ENCODE measurements at places on chromosomes 3 and 15.

GRCh38 chr3:124837730-124838186 is 49.4 kb downstream of the ITGB5 start:
- no peak for DNase-seq

GRCh38 chr3:55579496-55579895 is 92.4 kb upstream of the WNT5A start:
- DNase-seq = no peak

DNA sequence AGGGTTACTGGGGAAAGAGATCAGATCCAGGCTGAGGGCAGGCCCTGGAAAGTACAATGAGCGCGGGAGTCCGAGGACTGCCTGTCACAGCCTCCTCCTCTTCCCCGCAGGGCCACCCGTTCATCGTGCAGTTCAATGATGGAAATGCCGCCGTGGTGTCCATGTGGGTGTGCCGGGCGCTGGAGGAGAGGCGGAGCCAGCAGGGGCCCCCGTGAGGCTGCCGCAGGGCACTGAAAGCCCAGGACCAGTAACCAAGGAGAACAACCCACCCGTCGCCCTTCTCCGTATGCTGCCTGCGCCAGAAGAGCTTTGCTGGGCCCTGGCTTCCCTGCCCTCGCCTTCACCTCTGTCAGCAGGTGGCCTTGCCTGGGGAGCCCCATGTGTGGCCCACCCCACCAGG is 18.8 kb upstream of the SKOR1 start:
- no peak for DNase-seq

- no peak for DNase-seq
Measured at GRCh38 chr3:189598530-189599225, 32.5 kb upstream of the TP63 start.

DNA sequence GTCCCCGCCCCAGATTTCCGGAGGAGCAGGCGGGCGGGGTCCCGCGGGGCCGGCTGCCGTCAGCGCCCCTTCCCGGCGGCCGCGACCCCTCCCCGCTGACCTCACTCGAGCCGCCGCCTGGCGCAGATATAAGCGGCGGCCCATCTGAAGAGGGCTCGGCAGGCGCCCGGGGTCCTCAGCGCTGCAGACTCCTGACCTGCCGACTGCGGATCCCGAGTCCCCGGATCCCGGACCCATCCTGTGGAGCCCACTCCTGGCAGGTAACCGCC is at the start of gene TRH:
TSS of gene TRH (plus strand) at position 157 of the 269 bp plus-strand sequence. CDS start 1,097 bp downstream, outside the sequence.
- DNase-seq = no peak

DNA sequence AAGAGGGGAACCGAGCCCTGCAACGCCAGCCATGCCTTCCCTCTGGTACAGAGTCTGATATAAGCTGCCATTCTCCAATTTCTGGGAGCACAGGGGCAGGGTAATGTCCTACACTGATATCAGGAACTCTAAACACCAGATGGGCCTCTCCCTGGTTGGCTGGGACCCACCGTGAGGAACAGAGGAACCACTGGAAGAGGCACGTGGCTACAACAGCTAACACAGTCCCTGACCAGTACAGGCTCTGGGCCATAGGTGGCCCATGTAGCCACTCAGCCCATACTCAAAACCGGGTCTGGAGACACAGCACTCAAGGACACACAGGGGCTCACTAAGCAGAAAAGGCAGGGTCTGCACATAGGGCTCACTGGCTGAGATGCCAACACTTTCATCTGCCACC is 13.9 kb downstream of the NUP210 start:
- DNase-seq = no peak

DNA sequence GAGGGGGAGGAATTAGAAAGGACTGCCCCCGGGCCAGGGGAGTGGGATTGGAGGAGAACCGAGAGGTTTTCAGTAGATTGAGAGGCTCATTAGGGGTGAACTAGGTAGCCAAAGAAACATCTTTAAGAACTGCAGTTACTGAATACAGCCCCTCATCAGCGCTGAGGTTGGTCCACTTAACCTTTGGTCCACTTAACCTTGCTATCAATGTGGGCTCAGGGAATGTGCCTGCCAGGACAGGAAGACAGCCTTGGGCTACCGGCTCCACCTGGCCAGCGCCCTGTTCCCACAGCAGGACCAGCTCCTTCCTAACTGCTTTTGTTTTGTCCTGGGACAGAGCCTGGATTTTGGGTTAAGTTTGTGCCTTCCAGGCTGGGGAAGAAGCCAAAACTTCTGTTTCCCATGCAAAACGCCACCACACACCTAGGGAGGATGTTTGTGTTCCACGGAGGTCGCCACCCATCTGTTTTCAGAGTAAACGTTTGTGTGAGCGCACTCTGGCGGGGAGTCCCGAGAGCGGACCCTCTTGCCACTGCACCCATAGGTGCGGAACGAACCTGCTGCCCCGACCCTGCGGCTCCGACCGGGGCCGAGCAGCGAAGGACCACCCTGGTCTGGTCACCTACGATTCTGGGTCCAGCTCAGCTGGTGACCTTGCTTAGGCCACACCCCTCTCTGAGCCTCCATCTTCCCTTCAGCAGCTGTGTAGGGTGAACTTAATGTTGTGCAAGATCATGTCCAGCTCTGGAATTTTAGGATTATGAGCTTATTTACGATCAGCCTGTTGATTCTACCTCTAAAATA is 107.4 kb downstream of the VGLL4 start:
- no peak for DNase-seq

DNA sequence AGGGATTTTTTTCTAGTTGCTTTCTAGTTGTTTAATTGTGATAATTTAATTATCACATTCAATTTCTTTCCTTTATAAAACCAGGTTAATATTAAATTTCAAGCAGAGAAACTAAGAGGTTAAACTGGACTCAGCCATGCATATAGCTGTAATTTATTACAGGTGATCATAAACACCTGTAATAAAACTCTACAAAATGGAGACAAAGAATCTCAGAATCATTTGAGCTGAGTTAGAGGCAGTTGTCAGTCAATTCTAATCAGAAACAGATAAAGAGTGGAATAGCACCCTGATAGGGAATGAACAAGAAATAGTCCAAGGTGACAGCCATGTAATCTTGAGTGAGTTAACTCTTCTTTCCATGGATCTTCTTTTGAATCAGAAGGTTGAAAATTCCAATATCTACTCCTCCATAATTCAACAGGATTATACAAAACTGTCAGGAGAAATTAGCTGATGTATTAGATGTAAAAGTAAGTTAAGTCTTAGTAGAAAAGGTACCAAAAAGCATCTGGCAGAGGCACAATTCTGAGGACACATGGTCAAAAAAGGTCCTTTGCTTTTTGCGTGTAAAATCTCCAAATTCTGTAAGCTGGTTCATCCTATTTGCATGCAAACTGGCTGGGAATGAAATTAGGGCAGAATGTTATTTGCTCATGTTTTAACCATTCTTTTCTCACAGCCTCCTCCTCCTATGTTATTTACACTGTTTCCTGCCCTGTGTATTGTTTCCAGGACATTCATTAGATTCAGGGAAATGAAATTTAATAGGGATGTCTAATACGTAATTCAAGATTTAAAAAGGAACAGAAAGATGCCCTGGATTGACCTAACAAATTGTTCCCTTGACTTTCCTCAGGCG is 39.4 kb upstream of the B3GNT5 start:
- no peak for DNase-seq

DNA sequence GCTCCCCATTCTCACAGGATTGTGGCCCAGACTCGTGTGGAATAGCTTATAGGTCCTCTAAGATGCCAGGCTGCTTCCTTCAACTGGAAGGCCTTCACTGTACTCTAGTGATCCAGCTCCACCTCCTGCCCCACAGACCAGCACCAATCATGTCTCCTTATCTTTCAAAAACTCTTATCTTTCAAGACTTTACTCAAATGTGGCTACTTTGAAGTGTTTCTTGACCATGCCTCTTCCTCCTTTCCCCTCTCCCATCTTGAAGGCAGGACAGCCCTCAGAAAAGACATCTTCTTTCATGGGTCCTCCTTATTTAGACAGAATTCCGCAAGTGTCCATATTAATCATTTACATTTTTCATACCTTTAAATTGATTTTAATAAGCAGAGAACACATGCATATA is 142.3 kb downstream of the CHST2 start:
- DNase-seq = no peak

DNA sequence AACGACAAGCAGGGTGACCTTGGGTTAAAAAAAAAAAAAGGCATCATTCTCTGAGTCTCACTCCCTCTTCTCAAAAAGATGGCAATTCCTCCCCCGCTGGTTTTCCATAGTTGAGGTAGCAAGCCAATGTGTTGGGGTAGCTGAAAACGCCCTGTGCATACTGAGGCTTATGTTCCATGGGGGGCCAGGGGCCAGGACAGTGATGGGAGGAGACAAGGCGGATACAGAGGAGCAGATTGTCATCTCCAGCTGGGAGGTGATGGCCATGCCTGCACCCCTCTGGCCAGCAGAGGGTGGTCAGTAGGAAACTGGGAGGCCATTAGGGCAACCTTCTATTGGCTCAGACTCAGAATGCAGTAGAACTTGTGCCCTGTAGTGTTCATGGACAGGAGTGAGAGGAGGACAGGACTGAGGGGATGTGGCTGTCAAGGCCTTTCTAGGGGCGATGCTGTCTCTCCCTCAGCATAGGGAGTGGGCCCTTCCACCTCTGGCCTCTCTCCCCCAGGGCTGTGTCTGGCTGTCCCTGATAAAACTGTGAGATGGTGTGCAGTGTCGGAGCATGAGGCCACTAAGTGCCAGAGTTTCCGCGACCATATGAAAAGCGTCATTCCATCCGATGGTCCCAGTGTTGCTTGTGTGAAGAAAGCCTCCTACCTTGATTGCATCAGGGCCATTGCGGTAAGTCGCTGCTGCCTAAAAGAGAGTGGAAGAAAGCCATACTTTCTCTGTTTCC is 1.9 kb downstream of the TF start:
- DNase-seq = no peak

- DNase-seq = no peak
Measured at GRCh38 chr3:149016242-149016641, 24.9 kb downstream of the GYG1 start.

GRCh38 chr15:59632714-59633113 is 21.1 kb downstream of the GCNT3 start:
- DNase-seq = no peak

GRCh38 chr15:53837263-53837662 is 77.8 kb upstream of the WDR72 start:
- no peak for DNase-seq

- no peak for DNase-seq
Measured at GRCh38 chr3:53773021-53773436, 73.2 kb downstream of the CHDH start.

GRCh38 chr3:156763931-156764720 is 62.0 kb upstream of the LEKR1 start:
- no peak for DNase-seq

DNA sequence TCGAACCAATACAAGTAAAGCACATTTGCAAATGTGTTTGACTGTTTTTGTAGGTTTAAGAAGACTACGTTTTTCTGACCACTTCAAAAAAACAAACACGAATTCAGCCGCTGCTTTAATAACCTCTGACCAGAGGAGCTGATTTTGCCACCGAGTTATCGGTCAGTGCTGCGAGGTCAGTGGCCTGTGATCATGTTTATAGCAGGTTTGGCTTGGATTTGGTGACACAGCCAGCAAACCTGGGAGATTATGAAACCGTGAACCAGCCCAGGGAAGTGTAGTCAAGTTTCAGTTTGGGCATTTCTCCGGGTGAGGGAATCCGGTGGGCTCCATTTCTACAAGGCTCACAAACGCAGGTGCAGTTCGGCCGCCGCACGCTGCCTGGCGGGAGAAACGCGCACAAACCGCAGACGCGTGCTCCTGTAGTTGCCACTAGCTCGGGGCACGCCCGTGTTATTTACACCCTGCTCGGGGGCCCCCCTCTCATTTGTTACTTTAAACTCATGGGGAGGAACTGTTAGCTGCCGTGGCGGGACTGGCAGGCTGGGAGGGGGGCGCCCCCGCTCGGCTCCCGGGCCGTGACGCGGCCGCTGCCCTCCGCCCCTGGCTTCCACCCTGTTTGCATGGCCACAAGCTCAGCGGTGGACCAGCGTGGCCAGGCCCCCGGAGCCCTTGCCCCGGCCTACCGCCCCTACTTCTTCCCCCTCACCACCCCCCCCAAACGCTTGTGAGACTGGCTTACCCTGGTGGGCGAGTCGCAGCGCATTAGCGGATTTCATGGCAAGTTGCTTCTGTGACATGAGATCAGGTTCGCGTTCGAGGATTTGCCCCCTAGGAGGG is 13.6 kb upstream of the ONECUT1 start:
- DNase-seq = no peak

GRCh38 chr3:159938714-159939113 is 49.9 kb upstream of the IL12A start:
- DNase-seq = no peak

GRCh38 chr15:69987492-69988489 is 109.9 kb downstream of the TLE3 start:
- DNase-seq = no peak

All from amniotic stem cell (primary cell).